Activated CD4-positive, alpha-beta T cell treated with anti-CD3 and anti-CD28 coated beads, Interleukin-2, amount 10 ng/mL, durations not matched to agents 24 days and 14 days (primary cell): ENCODE measurements at places on chromosomes 3 and 15. TPM values are rescaled to one million over a fixed set of nuclear protein-coding genes. Genes with fewer than 3 reads are reported as not detected.
A peak's percentile ranks its signal among the peaks of the same experiment; 100 is the strongest.

The DCLK3 gene
- not detected in 2 replicates for total RNA-seq

The EPHB1 gene
- total RNA-seq = 1.6 and 2.3 TPM in 2 replicates

GRCh38 chr15:91253605-91254004 lies 153.5 kb downstream of the SV2B start:
- H3K4me3 ChIP-seq = no peak overlapping the region
- H3K27me3 ChIP-seq = peaks cover 23% of the 10 kb centered on the region
- no peak for DNase-seq
- H3K4me1 ChIP-seq = no peaks in the 10 kb centered on the region

- no peak overlapping the region for H3K27ac ChIP-seq
- no peaks in the 10 kb centered on the region for H3K27me3 ChIP-seq
- no peak overlapping the region for H3K4me3 ChIP-seq
- DNase-seq = no peak
- no peaks in the 10 kb centered on the region for H3K4me1 ChIP-seq
- H3K36me3 ChIP-seq = no peaks in the 10 kb centered on the region
Measured at GRCh38 chr3:180321534-180321933, 280.4 kb upstream of the TTC14 start.

GRCh38 chr15:27449941-27450340 lies 479.0 kb downstream of the GABRG3 start:
- no peaks in the 10 kb centered on the region for H3K4me1 ChIP-seq
- no peak overlapping the region for H3K27ac ChIP-seq
- H3K27me3 ChIP-seq = no peaks in the 10 kb centered on the region
- no peak overlapping the region for H3K4me3 ChIP-seq
- H3K36me3 ChIP-seq = no peaks in the 10 kb centered on the region

DNA sequence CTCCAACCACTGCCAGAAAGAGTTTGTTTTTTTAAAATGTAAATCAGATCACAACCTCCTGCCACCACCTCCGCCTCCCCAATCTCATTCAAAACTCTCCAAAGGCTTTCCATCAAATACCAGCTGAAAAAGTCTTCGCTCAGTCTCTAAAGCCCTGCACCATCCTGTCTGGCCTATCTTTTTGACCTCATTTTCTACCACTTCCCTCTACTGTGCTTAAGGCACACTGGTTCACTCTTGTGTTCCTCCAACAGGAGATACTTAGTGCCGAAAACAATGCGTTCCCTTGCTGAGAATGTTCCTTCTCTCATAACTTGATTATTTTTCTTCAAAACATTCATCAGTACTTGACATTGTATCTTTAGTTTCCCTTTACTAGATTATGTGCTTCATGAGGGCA lies 3.5 kb downstream of the BTBD1 start:
- no peak for DNase-seq
- no peak overlapping the region for H3K27ac ChIP-seq
- H3K4me1 ChIP-seq = peaks cover 24% of the 10 kb centered on the region
- no peak overlapping the region for H3K4me3 ChIP-seq

The LRRIQ4 gene
- total RNA-seq = 0.09 and 0.21 TPM in 2 replicates

GRCh38 chr3:62632510-62633294 lies 242.5 kb downstream of the CADPS start:
- no peaks in the 10 kb centered on the region for H3K36me3 ChIP-seq
- no peaks in the 10 kb centered on the region for H3K4me1 ChIP-seq
- no peak overlapping the region for H3K27ac ChIP-seq
- peaks cover 7% of the 10 kb centered on the region for H3K27me3 ChIP-seq
- H3K4me3 ChIP-seq = no peak overlapping the region

The INSYN1 gene
- not detected in 2 replicates for total RNA-seq

The CDCP1 gene
- 3.2 and 3.3 TPM in 2 replicates for total RNA-seq

DNA sequence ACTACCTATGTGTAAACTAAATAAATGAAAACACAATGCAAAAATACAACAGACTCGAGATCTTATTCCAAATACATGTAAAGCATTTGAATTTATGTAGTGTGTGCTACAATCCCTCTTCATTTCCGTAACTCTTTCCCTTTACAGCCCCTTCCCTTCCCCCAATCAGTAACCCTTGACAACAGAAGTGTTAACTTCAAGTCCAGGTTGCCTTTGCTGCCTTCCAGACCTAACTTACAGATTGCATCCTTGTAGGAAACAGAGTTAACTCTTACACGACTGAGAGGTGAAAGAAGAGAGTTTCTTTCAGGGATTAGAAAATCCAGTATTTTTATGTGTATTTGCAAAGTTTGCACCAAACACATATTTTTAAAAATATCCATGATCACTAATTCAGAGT lies 1.4 kb upstream of the ROBO1 start:
- no peak overlapping the region for H3K27ac ChIP-seq
- no peak for DNase-seq
- no peaks in the 10 kb centered on the region for H3K36me3 ChIP-seq
- H3K4me3 ChIP-seq = no peak overlapping the region

GRCh38 chr3:57627976-57628375 lies 30.8 kb upstream of the ARF4 start:
- no peaks in the 10 kb centered on the region for H3K4me1 ChIP-seq
- no peak overlapping the region for H3K4me3 ChIP-seq
- DNase-seq = no peak
- peaks cover 49% of the 10 kb centered on the region for H3K36me3 ChIP-seq
- no peaks in the 10 kb centered on the region for H3K27me3 ChIP-seq
- H3K27ac ChIP-seq = no peak overlapping the region

The AMT gene
- 2.6 and 3.7 TPM in 2 replicates for total RNA-seq

The GABRA5 gene
- total RNA-seq = not detected in 2 replicates

DNA sequence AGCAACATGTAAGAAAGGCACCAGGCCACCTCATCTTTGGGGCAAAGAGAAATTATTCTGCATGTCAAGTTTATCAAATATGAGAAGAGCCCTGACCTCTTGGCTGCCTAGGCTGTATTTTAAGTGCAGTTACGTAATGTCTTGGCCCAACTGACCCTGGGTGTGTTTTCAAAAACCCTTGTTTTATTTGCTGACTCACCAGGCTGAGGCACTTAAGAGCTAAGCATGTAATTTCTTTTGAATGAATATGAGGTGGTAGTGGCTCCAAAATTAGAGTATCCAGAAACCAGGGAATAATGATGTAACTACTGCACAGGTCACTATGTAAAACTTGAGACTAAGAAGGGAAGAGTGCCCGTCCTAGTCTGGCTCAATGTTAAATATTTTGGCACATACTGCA lies 24.3 kb downstream of the PGPEP1L start:
- peaks cover 2% of the 10 kb centered on the region for H3K36me3 ChIP-seq
- no peaks in the 10 kb centered on the region for H3K27me3 ChIP-seq
- no peak for DNase-seq
- H3K27ac ChIP-seq = no peak overlapping the region
- no peak overlapping the region for H3K4me3 ChIP-seq
- H3K4me1 ChIP-seq = no peaks in the 10 kb centered on the region

GRCh38 chr3:154786724-154787123 lies 293.4 kb upstream of the MME start:
- no peak overlapping the region for H3K27ac ChIP-seq
- H3K4me1 ChIP-seq = no peaks in the 10 kb centered on the region
- no peak overlapping the region for H3K4me3 ChIP-seq
- no peaks in the 10 kb centered on the region for H3K27me3 ChIP-seq
- no peak for DNase-seq

GRCh38 chr3:49805367-49805782 lies 2.3 kb downstream of the INKA1 start:
- H3K4me3 ChIP-seq = no peak overlapping the region
- H3K36me3 ChIP-seq = peaks cover 13% of the 10 kb centered on the region
- DNase-seq = no peak
- peaks cover 18% of the 10 kb centered on the region for H3K27me3 ChIP-seq
- peaks cover 40% of the 10 kb centered on the region for H3K4me1 ChIP-seq

The LRRC57 gene
- 19.0 and 21.1 TPM in 2 replicates for total RNA-seq

The ATP2B2 gene
- 0.31 TPM in 1 of 2 replicates, not detected in the other for total RNA-seq

The DGKG gene
- 0.14 and 0.28 TPM in 2 replicates for total RNA-seq

The PATL2 gene
- 10.9 and 13.5 TPM in 2 replicates for total RNA-seq

GRCh38 chr15:98955961-98956723 lies 51.5 kb downstream of the PGPEP1L start:
- H3K4me3 ChIP-seq = no peak overlapping the region
- H3K4me1 ChIP-seq = peaks cover 19% of the 10 kb centered on the region
- no peak for DNase-seq
- no peaks in the 10 kb centered on the region for H3K27me3 ChIP-seq
- H3K36me3 ChIP-seq = peaks cover 28% of the 10 kb centered on the region
- no peak overlapping the region for H3K27ac ChIP-seq

The TEX9 gene
- 0.35 and 1.6 TPM in 2 replicates for total RNA-seq

- H3K4me1 ChIP-seq = peaks cover 2% of the 10 kb centered on the region
- no peak overlapping the region for H3K4me3 ChIP-seq
- no peaks in the 10 kb centered on the region for H3K36me3 ChIP-seq
- peaks cover 22% of the 10 kb centered on the region for H3K27me3 ChIP-seq
- DNase-seq = peak; percentile 47
- no peak overlapping the region for H3K27ac ChIP-seq
Measured at GRCh38 chr15:51053571-51053970, 41.1 kb downstream of the TNFAIP8L3 start.

GRCh38 chr15:101000271-101000681 lies 81.1 kb downstream of the LRRK1 start:
- H3K27me3 ChIP-seq = peaks cover 30% of the 10 kb centered on the region
- no peaks in the 10 kb centered on the region for H3K4me1 ChIP-seq
- no peak for DNase-seq
- H3K4me3 ChIP-seq = no peak overlapping the region
- H3K27ac ChIP-seq = no peak overlapping the region

DNA sequence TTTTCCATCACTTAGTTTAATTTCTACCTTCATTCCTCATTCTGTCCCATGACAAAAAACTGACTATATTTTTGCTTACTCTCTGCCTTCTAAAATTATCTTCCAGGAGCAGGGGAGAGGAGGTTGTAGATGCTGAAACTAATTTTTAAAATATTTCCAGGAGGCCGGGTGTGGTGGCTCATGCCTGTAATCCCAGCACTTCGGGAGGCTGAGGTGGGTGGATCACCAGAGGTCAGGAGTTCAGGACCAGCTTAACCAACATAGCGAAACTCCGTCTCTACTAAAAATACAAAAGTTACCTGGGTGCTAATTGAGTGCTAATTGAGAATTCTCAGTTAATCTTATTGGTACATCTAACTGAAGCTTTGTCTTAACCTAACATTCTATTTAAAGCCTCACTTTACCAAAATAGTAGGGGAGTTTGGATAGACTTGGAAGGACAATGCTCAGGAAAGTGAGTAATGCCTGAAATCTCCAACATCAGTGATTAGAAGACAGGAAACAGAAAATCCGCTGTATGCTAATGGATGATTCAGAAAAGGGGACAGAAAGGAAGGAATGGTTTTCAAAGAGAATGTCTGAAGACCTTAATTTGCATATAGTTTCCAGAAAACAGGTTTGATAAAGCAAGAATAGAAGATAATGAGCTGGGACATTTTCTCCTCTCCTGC lies 336.1 kb downstream of the GBE1 start:
- no peaks in the 10 kb centered on the region for H3K27me3 ChIP-seq
- no peaks in the 10 kb centered on the region for H3K36me3 ChIP-seq
- DNase-seq = no peak
- H3K27ac ChIP-seq = no peak overlapping the region

- H3K27me3 ChIP-seq = peaks cover 11% of the 10 kb centered on the region
- no peak for DNase-seq
- H3K27ac ChIP-seq = no peak overlapping the region
- H3K4me3 ChIP-seq = no peak overlapping the region
- H3K4me1 ChIP-seq = peaks cover 14% of the 10 kb centered on the region
Measured at GRCh38 chr3:113241292-113242095, 30.1 kb downstream of the BOC start.

- peaks cover 11% of the 10 kb centered on the region for H3K36me3 ChIP-seq
- no peaks in the 10 kb centered on the region for H3K27me3 ChIP-seq
- H3K4me3 ChIP-seq = no peak overlapping the region
- no peak for DNase-seq
- H3K4me1 ChIP-seq = peaks cover 41% of the 10 kb centered on the region
Measured at GRCh38 chr3:187831125-187832051, 86.1 kb upstream of the BCL6 start.

DNA sequence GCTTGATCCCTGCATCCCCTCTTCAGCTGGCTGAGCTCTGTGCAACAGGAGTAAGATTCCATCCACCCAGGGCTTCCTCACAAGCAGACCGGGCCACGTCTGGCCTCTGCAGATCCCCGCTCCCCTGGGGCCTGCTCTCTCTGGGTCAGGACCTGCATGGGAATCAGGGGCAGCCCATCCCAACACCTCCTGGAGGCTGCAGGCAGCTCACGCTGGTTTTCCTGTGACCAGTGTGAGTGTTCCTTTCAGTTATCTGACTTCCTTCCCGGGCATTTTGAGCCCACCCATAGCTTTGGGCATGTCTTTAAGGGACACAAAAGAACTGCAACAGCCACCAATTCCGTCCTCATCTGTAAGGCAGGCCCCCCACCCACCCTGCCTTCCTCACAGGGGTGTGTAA lies 16.3 kb downstream of the NUP210 start:
- H3K27me3 ChIP-seq = no peaks in the 10 kb centered on the region
- no peak for DNase-seq
- H3K27ac ChIP-seq = no peak overlapping the region
- no peak overlapping the region for H3K4me3 ChIP-seq
- H3K36me3 ChIP-seq = peaks cover 53% of the 10 kb centered on the region

- H3K4me1 ChIP-seq = no peaks in the 10 kb centered on the region
- DNase-seq = no peak
- no peaks in the 10 kb centered on the region for H3K36me3 ChIP-seq
- H3K4me3 ChIP-seq = no peak overlapping the region
- no peaks in the 10 kb centered on the region for H3K27me3 ChIP-seq
Measured at GRCh38 chr3:100978011-100978659, 15.1 kb downstream of the ABI3BP start.
